ENCODE measurements at places on chromosomes 1 and 21.

DNA sequence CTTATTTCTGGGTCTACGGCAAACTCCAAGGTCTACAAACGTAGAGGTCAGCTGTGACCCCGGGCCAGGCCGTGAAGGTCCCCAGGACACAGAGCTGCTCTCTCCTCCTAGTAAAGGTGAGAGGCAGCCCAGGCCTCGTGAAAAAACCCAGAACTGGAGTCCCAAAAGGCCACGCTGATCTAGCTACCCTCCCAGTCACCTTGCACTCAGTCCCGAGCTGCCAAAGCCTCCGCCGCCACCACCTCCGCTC is 125 bp downstream of the ATP5PF start:
- no peak for DNase-seq

DNA sequence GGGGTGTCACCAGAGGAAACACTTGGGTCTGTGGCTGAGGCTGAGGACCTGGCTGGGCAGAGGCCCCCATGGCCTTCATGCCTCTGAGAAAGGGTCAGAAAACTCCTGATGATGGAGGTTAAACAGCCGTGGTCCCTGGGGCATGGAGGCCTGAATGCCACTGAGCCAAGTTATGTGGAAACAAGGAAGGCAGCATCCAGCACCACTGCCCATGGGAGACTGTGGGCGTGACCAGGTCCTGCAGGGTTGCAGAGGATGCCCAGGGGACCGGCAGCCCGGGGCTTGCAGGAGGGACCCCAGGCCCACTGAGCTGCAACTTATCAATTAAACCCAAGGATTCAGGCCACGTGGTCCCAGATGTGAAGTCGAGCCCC is 18.9 kb upstream of the COL6A2 start:
- DNase-seq = no peak

GRCh38 chr1:97599447-97599846 is 321.4 kb downstream of the DPYD start:
- DNase-seq = no peak

- no peak for DNase-seq
These were observed 125.2 kb downstream of the ZNF648 start for GRCh38 chr1:181936269-181936668.

DNA sequence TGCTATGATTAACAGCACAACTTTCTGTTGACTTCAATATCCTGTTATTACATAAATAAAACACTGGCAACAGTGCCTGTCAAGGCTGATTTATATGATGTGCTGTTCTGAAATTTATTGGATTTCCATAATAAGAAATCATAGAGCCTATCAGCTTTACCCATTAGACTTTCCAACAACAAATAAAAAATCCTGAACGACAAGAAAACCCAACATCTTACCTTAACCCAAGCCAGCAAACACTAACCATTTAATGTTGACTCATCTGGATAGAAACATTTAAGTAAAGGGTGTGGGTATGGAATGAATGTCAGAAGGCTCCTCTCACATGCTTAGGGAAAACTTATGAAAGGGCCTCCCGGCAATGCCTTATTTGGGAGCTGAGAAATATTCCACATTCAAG is 165.1 kb downstream of the SLC45A1 start:
- DNase-seq = no peak

DNA sequence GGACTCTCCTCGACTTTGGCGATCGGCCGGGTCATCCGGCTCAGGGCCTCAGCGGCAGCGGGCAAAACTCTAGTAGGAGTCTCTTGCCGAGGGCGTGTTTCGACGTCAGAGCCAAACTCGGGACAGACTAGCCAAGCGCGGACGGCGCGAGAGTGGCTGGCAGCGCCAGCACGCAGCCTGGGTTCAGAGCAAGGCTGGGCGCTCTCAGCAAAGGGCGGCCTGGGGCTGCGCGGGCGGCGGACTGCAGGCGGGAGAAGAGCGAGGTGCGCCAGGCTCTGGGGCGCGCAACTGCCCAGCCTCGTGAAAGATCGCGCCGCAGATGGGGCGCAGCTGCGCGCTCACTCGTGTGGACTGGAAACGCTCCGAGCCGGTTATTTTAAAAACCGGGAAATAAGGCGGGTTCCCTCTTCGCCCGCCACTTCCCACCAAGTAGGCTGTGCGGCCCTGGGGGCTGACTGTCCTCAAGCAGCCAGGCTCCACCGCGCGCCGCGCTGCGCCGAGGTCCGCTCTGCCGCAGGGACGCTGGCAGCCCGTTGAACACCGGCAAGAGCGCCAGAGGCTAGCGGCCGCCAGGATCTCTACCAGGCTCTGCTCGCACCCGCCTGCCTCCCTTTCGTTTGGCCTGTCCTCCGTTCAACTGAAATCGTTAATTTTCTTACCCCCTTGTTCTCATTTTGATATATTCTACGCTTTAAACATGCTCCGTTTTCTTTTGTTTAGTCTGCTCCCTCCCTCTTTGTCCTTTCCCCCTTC is 2.4 kb downstream of the ALX3 start:
- no peak for DNase-seq

DNA sequence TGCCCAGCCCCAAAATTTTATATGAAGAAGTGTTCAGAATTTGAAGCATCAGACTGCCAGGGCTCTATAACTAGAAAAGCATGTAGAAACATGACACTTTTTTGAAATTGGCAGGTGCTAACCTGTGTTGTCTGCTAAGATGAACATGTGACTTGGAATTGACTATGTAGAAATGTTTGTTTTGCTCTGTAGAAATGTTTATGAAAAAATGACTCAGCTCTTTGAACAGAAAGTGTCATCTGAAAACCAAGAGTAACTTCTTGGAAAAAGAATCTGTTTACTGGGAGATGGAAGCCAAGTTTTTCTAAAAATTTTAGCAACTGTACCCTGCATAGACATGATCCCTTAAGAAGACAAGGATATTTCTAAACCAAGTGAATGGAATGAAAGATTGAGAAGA is 59.2 kb downstream of the LHX9 start:
- no peak for DNase-seq

- DNase-seq = no peak
These were observed 101.5 kb downstream of the PLA2G4A start for GRCh38 chr1:186930238-186930637.

- DNase-seq = no peak
These were observed 998 bp upstream of the SPAG17 start for GRCh38 chr1:118186026-118186425.

DNA sequence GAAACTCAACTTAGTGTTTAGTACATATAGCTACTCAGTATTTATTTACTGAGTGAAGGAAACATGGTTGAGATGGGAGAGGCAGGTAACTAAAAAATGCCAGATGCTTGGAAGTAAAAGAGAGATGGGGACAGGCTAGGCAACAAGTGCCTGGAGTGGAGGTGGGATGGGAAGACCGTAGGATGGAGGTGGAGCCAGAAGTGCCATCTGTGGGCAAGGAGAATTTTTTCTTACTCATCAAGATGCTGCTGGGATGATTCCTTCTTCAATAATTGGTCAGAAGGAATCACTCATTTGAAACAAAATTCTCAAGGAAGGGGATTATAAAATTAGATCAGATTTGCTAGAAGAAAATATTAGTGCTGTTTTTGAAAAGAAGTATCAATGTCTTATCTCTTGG is 72.9 kb downstream of the IFI44 start:
- DNase-seq = no peak

- no peak for DNase-seq
These were observed 14.3 kb downstream of the CD2 start for GRCh38 chr1:116768416-116769103.

GRCh38 chr1:200359610-200360163 is 50.1 kb downstream of the ZNF281 start:
- no peak for DNase-seq

DNA sequence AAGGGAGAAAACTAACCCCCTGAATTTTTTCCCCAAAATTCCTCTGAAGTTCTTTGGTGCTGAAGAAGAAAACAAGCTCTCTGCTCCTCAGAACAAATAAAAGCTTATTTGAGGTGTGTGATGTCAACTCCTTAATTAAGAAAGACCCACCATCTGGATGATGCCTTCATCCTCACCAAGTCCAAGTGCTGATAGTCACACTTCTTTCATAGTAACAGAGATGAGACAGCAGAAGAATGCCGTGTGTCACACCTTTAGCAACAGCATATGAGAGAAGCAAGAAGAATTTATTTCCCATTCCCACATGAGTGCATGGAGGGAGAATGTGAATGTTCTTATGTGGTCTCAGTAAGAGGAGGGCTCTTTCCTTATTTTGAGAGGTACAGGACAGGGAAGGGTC is 91.2 kb downstream of the TGFB2 start:
- DNase-seq = no peak

DNA sequence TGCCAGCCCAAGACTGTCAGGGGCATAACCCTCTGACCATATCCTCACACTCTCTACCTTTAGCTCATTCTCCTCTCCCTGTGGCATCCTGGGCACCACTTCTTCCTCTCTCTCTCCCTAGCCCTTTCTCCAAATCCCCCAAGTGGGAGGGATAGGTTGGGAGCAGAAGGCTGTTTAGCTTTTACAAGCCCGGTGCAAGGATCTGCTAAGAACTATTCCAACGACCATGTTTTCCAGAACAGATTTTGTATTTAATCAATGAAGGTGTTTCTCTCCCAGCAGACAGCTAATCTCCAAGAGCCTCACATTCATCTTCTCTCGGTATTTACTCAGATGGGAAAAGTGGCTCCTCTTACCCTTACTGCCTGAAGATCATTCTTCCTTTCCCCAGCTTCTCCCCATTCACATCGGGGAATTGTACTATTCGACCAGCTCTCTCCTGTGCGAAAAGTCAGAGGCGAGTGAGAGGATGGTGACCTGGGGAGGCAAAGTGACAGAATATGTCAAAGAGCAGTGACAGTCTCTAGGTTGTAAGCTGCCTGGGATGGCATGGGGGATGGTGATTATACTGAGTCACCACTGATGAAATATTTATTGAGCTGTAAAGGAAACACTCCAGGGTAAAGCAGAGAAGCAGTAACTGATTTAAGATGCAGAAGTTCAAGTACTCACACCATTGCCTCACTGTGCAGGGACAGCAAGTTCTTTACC is 47.0 kb upstream of the RBM15 start:
- no peak for DNase-seq

DNA sequence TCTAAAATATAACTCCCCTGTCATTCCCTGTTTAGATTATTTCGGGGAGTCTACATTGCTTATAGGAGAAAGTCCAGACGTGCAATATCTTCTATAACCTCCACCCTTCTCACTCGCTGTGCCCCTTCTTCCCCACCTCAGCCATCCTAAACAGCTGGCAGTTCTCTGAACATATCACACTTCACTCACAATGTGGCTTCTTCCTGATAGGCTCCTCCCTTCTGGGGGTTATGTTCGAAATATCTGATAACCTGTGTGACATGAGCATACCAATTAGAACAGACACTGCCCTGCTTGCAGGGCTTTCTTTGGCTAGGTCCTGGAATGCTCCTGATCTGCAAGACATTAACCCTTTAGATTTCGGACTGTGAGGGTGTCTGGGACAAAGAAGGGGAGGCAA is 274.6 kb downstream of the NFIA start:
- DNase-seq = no peak

DNA sequence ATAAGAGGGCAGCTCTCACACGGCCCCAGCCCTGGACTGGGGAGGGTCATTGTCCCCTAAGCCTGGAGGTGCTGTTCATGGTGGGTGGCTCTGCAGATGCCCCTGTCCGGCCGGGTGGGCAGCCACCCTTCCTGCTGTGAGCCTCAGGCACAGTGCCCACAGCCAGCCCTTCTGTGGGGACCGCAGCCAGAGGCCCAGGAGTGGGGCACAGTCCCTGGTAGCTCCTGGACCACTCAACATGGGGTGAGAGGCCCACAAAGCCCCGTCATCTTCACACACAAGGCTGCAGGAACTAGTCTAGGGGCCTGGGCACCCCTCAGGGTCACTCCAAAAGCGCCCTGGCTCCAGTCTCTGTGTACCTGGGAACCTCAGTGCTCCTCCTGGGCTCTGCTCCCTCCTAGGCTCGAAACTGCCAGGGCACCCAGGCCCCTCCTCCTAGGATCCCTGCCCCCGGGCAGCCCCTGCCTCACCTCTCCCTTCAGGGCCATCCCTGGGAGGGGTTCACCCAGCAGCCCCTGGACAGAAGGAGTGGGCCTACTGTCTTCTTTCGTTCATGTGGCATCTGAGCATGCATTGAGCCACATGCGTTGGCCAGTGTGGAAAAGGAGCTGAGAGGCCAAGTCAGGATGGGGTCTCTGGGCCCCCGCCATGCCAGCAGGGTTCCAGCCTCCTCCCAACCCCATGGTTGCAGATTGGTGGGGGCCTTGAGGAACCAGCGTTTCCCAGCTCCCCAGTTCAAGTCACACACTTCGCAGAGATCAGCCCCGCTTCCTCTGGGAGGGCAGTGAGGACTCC is 43.0 kb downstream of the WNT9A start:
- no peak for DNase-seq

GRCh38 chr1:66999640-67000400 is 54.1 kb downstream of the SLC35D1 start:
- no peak for DNase-seq

- no peak for DNase-seq
These were observed 1181.9 kb upstream of the PRMT6 start for GRCh38 chr1:105874621-105875020.

GRCh38 chr1:82299056-82299455 is 498.3 kb downstream of the ADGRL2 start:
- DNase-seq = no peak

DNA sequence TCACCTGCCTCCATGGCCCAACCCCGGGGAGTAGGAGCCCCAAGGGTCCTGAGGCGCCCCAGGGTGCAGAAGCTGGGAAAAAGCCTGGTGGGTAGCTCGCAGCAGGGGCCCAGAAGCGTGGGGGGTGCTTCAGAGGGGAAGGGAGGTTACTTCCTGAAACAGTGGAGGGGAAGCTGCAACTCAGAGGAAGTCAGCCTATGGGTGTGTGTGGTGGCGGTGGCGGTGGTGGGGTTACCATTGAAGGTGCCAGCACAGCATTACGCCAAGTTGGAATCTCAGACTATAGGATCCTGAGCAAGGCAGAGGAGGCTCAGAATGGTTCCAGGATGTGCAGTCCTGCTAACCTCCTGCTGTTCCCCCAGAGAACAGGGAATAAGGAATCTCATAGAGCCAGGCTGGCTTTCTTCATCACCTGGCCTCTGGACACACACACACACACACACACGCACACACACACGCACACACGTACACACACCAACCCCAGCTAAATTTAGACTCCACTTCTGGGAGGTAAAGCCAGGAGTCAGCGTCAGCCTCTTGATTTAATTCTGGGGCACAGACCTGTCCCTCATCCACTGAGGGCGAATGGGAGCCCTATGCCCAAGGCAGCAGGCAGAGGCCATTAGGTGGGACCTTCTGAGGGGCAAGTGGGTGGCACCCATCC is 1.3 kb downstream of the DENND4B start:
- peak; percentile 66 for DNase-seq

GRCh38 chr21:39029086-39029755 is 154.0 kb downstream of the PSMG1 start:
- DNase-seq = no peak

GRCh38 chr21:22223385-22223784 is 1225.2 kb downstream of the NCAM2 start:
- no peak for DNase-seq

- DNase-seq = no peak
These were observed 453 bp downstream of the CDKN2C start for GRCh38 chr1:50970509-50970887.

GRCh38 chr1:7497107-7497637 is 273.9 kb upstream of the VAMP3 start:
- DNase-seq = no peak

GRCh38 chr1:19317126-19317910 is 5.2 kb downstream of the SLC66A1 start:
- DNase-seq = no peak
